ENCODE measurements at places on chromosomes 12 and 14. TPM values are rescaled to one million over a fixed set of nuclear protein-coding genes. Genes with fewer than 3 reads are reported as not detected.

DEGS2 gene
- 0.16 TPM for total RNA-seq

PSMB5 gene
- total RNA-seq, result 134 TPM

C1QL4 gene
- total RNA-seq, result not detected

LRRC43 gene
- 4.4 TPM for total RNA-seq

CCDC196 gene
- not detected for total RNA-seq

KERA gene
- total RNA-seq, result not detected

POLE gene
- 7.2 TPM for total RNA-seq

KCNK10 gene
- not detected for total RNA-seq

CLEC4D gene
- total RNA-seq, result not detected
